ENCODE measurements at places on chromosomes 12 and 14.

GRCh38 chr14:37936971-37937370 lies 270.7 kb upstream of the SSTR1 start:
- DNase-seq = no peak

DNA sequence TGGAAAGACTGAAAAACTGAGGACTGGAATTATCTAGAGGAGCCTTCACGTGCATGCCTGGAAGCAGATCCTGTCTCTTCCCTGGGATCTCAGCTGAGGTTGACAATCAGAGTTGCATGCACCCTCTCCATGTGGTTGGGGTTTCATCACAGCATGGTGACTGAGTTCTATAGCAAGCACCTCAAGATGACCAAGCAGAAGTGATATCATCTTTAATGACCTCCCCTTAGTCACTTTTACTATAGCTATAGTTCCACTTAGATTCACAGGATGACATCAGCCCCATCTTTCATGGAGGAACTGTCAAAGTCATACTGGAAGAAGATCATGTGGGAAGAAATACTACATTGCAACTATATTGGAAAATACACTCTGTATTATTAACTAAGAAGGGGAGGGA lies 105.8 kb upstream of the ATXN7L3B start:
- DNase-seq = no peak

- DNase-seq = peak; percentile 90
These were observed 744 bp upstream of the MYL6 start for GRCh38 chr12:56157201-56158028.

DNA sequence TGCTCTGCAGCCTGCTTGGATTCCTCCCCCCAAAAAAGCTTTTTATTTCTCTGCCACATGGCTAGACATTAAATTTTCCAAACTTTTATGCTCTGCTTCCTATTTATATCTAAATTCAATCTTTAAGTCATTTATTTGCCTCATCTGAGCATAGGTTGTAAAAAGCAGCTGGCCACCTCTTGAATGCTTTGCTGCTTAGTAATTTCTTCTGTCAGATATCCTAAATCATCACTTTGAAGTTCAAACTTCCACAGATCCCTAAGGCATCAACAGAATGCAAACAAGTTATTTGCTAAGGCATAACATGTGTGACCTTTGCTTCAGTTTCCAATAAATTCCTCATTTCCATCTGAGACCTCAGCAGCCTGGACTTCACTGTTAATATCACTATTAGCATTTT lies 209.6 kb downstream of the FSCB start:
- no peak for DNase-seq

DNA sequence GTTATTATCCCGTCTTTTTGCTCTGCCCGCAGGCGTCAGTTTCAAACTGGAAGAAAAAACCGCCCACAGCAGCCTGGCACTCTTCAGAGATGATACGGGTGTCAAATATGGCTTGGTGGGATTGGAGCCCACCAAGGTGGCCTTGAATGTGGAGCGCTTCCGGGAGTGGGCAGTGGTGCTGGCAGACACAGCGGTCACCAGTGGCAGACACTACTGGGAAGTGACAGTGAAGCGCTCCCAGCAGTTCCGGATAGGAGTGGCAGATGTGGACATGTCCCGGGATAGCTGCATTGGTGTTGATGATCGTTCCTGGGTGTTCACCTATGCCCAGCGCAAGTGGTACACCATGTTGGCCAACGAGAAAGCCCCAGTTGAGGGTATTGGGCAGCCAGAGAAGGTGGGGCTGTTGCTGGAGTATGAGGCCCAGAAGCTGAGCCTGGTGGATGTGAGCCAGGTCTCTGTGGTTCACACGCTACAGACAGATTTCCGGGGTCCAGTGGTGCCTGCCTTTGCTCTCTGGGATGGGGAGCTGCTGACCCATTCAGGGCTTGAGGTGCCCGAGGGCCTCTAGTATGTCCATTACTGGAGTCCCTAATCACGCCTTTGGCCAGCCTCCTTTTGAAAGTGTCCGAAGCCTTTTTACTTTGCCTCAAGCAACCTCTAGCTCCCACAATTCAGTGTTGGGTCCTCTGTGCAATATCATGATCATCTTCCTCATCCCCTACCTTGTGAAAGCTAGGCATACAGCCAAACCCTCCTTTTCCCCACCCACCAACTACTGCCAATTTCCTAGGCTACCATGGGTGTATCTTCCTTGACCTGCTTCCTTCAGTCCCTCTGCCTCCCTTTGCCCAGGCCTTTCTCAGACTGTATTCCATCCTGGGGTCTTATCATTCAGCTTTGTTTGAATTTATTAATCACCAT lies 891 bp downstream of the SPRYD4 start:
- DNase-seq = no peak

GRCh38 chr12:6384499-6385436 lies 806 bp downstream of the LTBR start:
- no peak for DNase-seq

GRCh38 chr14:60233251-60233650 lies 15.8 kb upstream of the PPM1A start:
- DNase-seq = no peak

- no peak for DNase-seq
These were observed 62.7 kb downstream of the TESC start for GRCh38 chr12:117036547-117036946.

- DNase-seq = no peak
These were observed 73.0 kb downstream of the RAD51B start for GRCh38 chr14:67892466-67893100.

DNA sequence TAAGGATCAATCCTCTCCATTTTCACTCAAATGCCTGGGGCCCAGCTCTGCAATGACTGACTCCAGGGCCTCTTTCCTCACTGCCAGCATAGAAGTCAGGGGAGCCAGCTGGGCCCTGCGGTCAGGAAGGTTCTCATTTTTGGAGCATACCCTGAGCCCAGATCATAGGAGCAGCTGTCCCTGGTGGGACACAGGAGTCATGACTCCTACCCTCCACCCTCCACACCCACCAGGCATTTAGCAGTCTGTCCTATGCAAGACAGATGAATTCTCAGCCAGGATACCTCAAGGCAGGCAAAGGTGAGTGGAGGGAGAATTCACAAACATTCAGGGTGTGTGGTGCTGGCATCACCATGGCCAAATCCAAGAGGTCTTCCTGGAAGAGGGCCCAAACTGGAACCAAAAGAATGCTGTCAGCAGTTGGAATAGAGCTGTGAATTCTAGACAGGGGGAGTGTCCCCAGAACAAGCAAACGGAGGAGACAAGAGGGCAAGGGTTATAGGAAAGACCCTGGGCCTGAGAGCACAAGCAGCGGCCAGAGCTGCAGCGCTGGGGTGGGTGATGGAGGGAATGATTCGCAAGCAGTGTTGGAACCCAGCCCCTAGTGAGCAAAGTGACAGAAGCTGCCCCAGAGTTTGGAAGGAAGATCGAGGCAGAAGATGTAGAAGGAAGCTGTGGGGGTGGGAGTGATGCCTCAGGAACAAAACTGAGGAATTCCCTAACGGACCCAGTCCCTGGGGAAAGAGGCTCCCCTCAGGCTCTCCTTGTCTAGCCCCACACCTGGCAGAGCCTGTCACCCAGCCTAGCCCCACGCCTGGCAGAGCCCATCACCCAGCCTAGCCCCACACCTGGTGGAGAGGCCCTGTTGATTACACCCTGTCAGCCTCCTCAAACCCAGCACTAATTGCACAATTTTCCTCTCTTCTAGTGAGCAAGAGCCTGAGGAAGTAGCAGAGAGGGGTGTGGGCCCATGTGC lies 4.5 kb upstream of the REM2 start:
- no peak for DNase-seq

- DNase-seq = peak; percentile 71
These were observed 3.0 kb downstream of the LTBP2 start for GRCh38 chr14:74608959-74609611.

DNA sequence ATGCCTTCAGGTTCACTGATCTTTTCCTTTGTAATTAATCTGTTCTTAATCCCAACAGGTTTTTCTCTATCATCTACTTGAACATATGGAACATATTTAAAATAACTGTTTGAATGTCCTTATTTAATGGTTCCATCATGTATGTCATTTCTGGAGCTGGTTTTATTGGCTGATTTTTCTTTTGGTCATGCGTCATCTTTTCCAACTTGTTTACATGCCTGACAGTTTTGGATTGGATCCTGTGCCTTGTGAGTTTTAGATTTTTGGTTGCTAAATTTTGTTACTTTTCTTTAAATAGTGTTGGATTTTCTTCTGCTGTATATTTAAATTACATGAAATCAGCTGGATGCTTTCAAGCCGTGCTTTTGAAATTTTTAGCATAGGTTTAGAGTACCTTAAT lies 237.3 kb upstream of the DAAM1 start:
- DNase-seq = no peak

- DNase-seq = no peak
These were observed 1.6 kb upstream of the PRPH start for GRCh38 chr12:49293056-49293956.

DNA sequence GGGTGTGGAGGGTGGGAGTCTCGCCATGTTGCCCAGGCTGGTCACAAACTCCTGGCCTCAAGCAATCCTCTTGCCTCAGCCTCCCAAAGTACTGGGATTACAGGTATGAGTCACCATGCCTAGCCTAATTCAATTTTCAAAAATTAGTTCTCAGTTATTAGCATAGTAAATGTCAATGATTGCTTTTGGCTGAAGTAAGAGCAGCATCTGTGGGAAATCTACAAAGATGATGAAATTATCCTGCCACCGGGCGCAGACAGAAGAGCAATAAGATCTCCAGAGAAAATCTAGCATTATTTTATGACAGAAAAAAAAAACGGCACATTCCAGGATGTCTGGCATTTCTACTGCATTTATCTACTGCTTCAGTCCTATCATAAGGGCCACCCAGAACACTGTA lies 97.9 kb upstream of the DAAM1 start:
- no peak for DNase-seq
